ENCODE measurements at places on chromosomes 7 and 10.
A peak's percentile ranks its signal among the peaks of the same experiment; 100 is the strongest.

DNA sequence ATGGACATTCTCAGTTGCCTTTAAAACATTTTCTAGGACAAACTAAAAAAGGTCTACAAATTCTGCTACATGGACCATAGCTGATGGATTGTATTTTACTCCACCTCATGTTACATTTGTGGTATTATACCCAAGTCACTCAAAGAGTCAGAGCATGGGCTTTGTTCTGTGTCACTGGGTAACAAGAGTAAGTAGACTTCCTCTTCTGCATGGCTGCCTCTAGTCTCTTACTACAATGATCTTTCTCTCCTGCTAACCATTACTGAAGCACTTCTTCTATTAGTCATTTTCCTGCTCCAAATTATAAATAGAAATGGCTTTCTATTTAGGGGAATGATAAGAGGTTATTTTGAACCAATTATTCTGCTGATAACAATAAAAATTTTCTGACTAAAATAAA, 727.4 kb upstream of the NRP1 start:
- no peak for DNase-seq

- DNase-seq = no peak
Observed at GRCh38 chr7:122383934-122384333, 79.4 kb upstream of the FEZF1 start.

DNA sequence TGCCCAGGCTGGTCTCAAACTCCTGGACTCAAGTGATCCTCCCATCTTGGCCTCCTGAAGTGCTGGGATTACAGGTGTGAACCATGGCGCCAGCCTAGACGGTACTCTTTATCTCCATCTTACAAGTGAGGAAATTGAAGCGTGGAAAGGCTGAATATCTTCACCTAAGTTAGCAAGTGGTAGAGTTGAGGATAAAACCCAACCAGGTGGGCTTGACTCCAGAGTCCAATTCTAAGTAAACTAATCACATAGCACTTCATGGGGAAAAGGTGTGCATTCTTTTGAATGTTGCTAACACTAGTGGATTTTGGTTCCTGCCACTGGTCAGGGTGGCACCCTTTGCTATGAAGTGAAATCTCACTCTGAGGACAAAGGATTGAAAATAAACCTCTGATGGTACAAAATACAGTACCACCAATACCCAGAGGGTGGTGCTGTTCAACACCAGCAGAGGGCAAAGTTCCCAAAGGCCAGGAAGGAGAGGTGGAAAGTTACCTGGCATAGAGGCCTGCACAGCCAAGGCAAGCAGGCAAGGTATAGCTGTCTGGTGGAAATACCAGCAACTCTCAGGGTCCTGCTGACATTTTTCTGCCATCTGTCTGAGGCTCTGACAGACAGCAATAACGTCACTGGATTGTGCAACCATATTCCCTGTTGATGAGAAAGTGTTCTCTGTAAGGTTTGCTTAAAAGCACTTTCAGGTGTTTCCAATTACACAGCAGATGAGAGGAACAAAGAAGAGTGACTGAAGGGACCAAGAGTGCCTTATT, 17.6 kb downstream of the ZDHHC16 start:
- peak; percentile 81 for DNase-seq

GRCh38 chr10:79221110-79222051, 125.9 kb upstream of the PPIF start:
- DNase-seq = peak; percentile 44
